ENCODE measurements at places on chromosomes 12 and 14.

GRCh38 chr14:101624536-101624935 lies 63.2 kb downstream of the DIO3 start:
- H3K4me1 ChIP-seq, result no peaks in the 10 kb centered on the region
- DNase-seq, result no peak
- no peak overlapping the region for H3K4me3 ChIP-seq
- H3K36me3 ChIP-seq, result no peaks in the 10 kb centered on the region
- H3K27me3 ChIP-seq, result peaks cover 18% of the 10 kb centered on the region
- no peak overlapping the region for H3K27ac ChIP-seq

- no peak for DNase-seq
- H3K36me3 ChIP-seq, result peaks cover 62% of the 10 kb centered on the region
- peaks cover 7% of the 10 kb centered on the region for H3K4me1 ChIP-seq
- H3K4me3 ChIP-seq, result no peak overlapping the region
- H3K27me3 ChIP-seq, result no peaks in the 10 kb centered on the region
These were observed 15.4 kb downstream of the RAB35 start for GRCh38 chr12:120101182-120101581.

- H3K4me1 ChIP-seq, result peaks cover 20% of the 10 kb centered on the region
- H3K27me3 ChIP-seq, result peaks cover 9% of the 10 kb centered on the region
- H3K4me3 ChIP-seq, result no peak overlapping the region
- no peaks in the 10 kb centered on the region for H3K36me3 ChIP-seq
These were observed 38.8 kb upstream of the ATP23 start for GRCh38 chr12:57902478-57902969.

DNA sequence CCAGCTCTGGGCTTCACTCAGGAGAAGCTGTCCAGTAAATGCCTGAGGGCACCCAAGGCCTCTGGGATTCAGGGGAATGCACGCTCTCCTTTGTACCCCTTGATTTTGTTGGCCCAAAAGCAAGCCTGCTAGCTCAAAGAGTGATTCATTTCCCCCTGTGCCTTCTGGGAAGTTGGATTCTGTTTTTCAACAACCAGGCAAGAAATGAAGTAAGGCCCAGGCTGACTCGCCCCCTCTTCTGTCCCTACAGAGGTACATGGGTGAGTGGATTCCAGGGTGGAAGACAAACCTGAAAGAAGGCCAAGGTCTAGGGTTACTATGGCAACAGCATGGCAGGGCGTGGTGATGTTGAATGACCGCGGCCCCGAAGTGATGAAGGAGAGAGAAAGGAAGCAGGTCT lies 9.3 kb upstream of the SERPINA5 start:
- H3K27ac ChIP-seq, result no peak overlapping the region
- no peaks in the 10 kb centered on the region for H3K4me1 ChIP-seq
- H3K27me3 ChIP-seq, result no peaks in the 10 kb centered on the region
- DNase-seq, result peak; percentile 23
- H3K36me3 ChIP-seq, result no peaks in the 10 kb centered on the region
- no peak overlapping the region for H3K4me3 ChIP-seq

- H3K27me3 ChIP-seq, result no peaks in the 10 kb centered on the region
- no peak overlapping the region for H3K27ac ChIP-seq
- no peak overlapping the region for H3K4me3 ChIP-seq
- H3K36me3 ChIP-seq, result no peaks in the 10 kb centered on the region
- DNase-seq, result no peak
These were observed 90.8 kb downstream of the EPS8 start for GRCh38 chr12:15698377-15698871.

DNA sequence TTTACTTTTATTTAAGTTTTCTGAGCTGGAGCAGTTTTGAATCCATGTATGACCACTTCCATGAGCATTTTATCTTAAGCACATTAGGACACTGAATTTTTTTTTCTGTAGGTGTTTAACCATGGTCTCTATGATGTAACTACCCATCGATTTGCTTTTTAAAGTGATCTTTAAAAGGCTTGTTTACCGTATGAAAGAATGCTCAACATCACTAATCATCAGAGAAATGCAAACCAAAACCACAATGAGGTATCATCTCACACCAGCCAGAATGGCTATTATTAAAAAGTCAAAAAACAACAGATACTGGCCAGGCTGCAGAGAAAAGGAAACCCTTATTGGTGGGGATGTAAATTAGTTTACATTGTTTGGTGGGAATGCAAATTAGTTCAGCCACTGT lies 23.0 kb downstream of the GLRX5 start:
- H3K4me1 ChIP-seq, result no peaks in the 10 kb centered on the region
- DNase-seq, result no peak
- H3K27me3 ChIP-seq, result peaks cover 7% of the 10 kb centered on the region
- no peaks in the 10 kb centered on the region for H3K36me3 ChIP-seq
- H3K4me3 ChIP-seq, result no peak overlapping the region

DNA sequence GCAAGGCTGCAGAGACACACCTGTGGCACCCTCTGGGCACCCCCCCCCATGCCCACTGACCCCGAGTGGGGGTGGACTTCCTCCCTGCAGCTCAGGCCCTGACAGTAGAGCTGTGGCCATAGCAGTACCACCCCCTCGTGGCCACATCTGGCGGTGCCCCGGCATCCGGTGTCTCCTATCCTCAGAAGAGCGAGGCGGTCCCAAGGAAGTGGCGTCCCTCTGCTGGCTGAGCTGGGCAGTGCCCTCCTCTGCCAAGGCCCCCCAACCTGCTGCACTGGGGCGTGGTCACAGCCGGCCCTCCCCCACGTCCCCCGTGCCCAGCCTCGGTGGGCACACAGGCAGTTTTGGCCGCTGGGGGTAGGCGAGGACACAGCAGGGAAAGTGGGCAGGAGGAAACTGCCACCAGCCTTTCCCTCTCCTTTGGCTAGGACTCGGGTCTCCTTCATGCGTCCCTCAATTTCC lies 6.0 kb upstream of the SLC6A12 start:
- H3K4me1 ChIP-seq, result no peaks in the 10 kb centered on the region
- no peaks in the 10 kb centered on the region for H3K36me3 ChIP-seq
- no peak overlapping the region for H3K27ac ChIP-seq
- no peak overlapping the region for H3K4me3 ChIP-seq
- H3K27me3 ChIP-seq, result peaks cover 58% of the 10 kb centered on the region
- peak; percentile 35 for DNase-seq

GRCh38 chr12:100520048-100520769 lies 46.5 kb downstream of the NR1H4 start:
- no peaks in the 10 kb centered on the region for H3K4me1 ChIP-seq
- no peaks in the 10 kb centered on the region for H3K36me3 ChIP-seq
- H3K4me3 ChIP-seq, result no peak overlapping the region
- no peak overlapping the region for H3K27ac ChIP-seq

GRCh38 chr12:77560714-77561113 lies 270.0 kb upstream of the NAV3 start:
- H3K27ac ChIP-seq, result no peak overlapping the region
- H3K36me3 ChIP-seq, result no peaks in the 10 kb centered on the region
- H3K4me1 ChIP-seq, result no peaks in the 10 kb centered on the region
- 0 out of 2 replicates have a peak, but pooled peaks cover 2% of the 10 kb centered on the region for H3K27me3 ChIP-seq

DNA sequence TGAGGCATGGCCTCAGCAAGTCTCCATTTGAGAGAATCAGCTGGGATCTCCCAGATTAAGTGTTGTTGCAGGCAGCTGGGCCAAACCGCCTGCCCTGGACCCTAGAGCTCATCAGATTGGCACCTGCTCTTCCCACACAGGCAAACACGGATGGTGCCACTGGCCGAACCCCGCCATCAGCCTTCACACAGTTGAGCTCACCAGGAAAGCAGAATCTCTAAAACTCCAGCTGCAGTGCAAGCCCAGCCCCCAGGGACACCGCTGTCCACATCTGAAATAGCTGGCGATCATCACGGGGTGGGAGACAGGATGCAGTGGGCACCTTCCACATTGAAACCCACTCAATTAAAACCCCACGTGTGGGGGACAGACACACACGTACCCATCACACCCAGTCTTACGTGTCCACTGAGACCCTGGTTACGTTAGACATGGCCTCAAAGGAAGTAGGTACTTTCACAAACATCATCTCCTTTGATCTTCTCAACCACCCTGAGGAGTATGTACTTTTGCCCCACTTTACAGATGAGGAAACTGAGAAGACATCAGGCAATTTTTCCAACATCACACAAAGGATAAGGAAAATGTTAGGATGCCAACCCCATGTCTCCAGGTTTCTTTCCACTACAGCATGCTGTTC lies 88.8 kb downstream of the SINHCAF start:
- no peaks in the 10 kb centered on the region for H3K36me3 ChIP-seq
- peaks cover 56% of the 10 kb centered on the region for H3K27me3 ChIP-seq
- no peak for DNase-seq
- H3K27ac ChIP-seq, result no peak overlapping the region
- no peaks in the 10 kb centered on the region for H3K4me1 ChIP-seq

GRCh38 chr14:104593241-104593701 lies 11.3 kb downstream of the TMEM179 start:
- H3K36me3 ChIP-seq, result no peaks in the 10 kb centered on the region
- H3K4me3 ChIP-seq, result no peak overlapping the region
- DNase-seq, result no peak
- no peak overlapping the region for H3K27ac ChIP-seq

- H3K27ac ChIP-seq, result peak overlapping the region; percentile 90
- no peaks in the 10 kb centered on the region for H3K4me1 ChIP-seq
- no peak for DNase-seq
- H3K36me3 ChIP-seq, result peaks cover 2% of the 10 kb centered on the region
- H3K27me3 ChIP-seq, result no peaks in the 10 kb centered on the region
These were observed 814 bp downstream of the RAB2B start for GRCh38 chr14:21475767-21476522.

- peaks cover 11% of the 10 kb centered on the region for H3K4me1 ChIP-seq
- H3K27me3 ChIP-seq, result no peaks in the 10 kb centered on the region
- DNase-seq, result no peak
- peaks cover 12% of the 10 kb centered on the region for H3K36me3 ChIP-seq
These were observed 11.4 kb downstream of the CAND1 start for GRCh38 chr12:67280572-67280971.

DNA sequence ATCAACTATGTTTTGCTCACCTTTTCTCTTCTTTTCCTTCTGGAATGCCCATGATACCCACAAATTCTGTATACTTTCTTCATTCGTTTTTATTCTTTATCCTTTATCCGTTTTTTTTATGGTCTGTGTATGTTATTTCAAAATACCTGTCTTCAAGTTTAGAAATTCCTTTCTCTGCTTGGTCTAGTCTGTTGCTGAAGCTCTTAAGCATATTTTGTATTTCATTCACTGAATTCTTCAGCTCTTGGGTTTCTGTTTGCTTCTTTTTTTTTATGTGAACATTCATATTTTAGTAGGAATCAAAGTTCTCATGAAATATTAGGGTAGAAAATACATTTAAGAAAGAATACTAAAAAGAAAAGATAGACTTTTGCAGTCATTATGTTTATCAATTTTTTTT lies 22.7 kb upstream of the GTF2A1 start:
- no peaks in the 10 kb centered on the region for H3K36me3 ChIP-seq
- H3K4me3 ChIP-seq, result no peak overlapping the region
- no peaks in the 10 kb centered on the region for H3K4me1 ChIP-seq

DNA sequence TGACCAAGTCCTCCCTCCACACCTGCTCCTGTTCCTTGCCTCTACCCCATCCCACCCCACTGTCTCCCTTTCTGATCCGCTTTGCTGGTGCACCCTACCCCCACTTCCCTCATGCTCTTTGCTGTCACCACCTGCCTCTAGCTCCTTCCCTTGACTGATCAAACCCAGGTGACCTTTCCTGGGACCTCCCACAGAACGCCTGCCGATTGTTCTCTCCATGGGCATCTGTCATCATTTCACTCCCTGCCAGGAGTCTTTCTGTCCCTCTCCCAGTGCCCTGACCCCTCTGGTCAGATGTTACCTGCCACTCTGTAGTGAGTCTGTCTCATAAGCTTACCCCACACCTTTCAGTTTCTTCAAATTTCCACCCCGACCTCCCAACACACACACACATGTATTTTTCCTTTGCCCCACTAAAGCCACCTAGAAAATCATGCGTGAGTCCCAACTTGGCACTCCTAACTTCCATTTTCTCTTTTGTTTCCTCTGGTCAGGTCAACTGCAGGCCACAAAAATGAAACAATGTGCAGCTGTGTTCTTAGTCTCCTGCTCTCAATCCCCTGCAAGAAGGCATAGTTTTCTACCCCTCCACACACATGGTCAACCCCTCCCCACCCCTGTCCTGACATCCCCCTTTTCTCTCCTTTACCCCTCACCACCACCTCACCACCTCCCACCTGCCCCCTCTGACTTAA lies 229.8 kb downstream of the DPF3 start:
- no peaks in the 10 kb centered on the region for H3K27me3 ChIP-seq
- peak overlapping the region; percentile 99 for H3K27ac ChIP-seq
- H3K4me3 ChIP-seq, result no peak overlapping the region
- H3K36me3 ChIP-seq, result peaks cover 6% of the 10 kb centered on the region

DNA sequence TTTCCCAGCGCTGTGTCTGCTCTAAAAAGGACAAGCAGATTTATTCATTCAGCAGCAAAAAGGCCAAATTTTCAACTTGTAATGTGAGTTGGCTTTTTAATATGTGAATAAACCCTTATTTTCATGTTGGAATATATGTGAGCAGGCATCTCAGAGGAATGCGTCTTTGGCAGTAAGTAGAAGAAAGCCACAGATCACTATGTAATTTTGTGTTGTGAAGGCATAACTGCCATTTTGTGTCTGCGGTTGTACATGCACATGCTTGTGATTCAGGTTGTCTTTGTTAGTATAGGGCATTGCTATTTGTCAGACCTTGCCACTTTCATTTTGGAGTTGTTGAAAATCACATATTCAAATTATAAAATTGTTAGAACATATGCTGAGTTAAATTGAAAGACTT lies 398.8 kb upstream of the RGS6 start:
- H3K4me3 ChIP-seq, result no peak overlapping the region
- no peaks in the 10 kb centered on the region for H3K36me3 ChIP-seq

DNA sequence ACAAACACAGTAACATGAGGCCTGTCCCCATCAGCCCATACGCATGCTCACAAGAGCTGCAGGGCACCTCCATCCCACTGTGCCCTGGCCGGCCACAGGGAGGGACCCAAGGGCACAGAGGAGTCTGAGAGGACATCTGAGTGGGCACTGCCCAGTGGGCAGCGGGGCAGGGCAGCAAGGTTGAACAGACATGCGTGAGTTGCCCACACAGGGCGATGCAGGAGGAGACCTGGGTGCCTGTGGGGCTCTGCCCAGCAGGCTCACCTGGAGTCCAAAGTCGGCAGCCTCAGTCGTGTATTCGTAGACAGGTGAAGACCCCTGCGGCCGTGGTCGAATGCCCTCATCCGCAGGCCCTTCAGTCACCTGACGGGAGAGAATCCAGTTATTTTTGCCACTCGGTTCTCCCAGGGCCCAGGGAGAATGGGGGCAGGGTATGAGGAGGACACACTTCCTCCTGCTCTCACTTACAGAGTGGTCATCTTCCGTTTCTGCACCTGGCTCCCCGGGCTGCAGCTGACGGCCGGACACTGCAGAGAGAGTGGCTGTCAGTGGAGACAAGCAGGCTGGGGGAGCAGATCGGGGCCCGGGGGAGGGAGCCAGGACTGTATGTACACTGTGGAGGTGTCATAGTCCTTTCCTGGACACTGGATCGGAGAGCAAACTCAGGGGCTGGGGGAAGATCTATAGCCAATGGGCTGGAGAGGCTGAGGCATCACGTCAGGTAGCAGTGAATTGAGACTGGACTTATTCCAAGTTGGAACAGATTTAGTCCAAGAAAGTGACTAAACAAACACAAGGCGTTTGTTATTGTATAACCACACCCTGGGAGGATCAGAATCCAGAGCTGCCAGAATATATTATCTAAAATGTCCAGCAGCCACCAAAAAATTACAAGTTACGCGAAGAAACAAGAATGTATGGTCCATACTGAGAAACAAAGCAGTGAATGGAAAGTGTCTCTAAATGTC lies 20.7 kb downstream of the AHNAK2 start:
- peaks cover 2% of the 10 kb centered on the region for H3K36me3 ChIP-seq
- H3K27me3 ChIP-seq, result peaks cover 2% of the 10 kb centered on the region
- H3K27ac ChIP-seq, result no peak overlapping the region
- no peak overlapping the region for H3K4me3 ChIP-seq
- H3K4me1 ChIP-seq, result no peaks in the 10 kb centered on the region

Measured in IMR-90 (cell line).